ENCODE measurements at places on chromosomes 1 and 21.

DNA sequence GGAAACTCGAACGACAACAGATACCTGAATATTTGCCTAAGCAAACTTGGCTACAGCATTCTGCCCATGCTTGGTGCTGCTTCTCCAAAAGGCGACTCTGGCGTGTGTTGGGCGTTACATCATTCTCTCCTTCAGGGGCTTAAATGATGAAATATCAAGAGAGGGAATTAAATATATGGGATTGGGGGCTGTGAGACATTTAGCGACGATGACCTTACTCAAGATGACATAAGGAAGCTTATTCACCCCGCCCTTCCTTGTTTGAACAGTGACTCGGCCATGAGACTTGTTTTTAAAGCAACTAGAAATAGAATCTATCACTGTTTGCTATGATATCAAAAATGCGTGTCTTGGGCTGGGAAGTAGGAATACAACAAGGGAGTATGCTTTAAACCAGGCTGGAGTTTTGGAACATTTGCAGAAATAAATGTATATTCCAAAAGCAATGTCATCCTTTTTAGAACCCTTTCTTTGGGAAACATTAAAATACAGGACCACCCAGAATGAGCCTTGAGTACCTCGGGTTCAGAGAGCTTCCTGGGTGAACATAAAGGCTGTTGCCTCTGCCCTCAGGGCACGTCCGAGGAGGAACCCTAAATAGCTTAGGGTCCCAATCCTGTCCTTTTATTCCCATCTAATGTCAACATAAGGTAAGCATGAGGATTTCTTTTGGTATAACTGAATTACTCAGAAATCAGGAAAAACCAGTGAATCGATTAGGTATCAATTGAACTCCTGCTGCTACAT lies 123.3 kb upstream of the SLC45A1 start:
- DNase-seq = no peak

GRCh38 chr1:33050221-33051076 lies 13.8 kb upstream of the AK2 start:
- no peak for DNase-seq

GRCh38 chr21:42202321-42202720 lies 16.6 kb upstream of the ABCG1 start:
- DNase-seq = no peak

DNA sequence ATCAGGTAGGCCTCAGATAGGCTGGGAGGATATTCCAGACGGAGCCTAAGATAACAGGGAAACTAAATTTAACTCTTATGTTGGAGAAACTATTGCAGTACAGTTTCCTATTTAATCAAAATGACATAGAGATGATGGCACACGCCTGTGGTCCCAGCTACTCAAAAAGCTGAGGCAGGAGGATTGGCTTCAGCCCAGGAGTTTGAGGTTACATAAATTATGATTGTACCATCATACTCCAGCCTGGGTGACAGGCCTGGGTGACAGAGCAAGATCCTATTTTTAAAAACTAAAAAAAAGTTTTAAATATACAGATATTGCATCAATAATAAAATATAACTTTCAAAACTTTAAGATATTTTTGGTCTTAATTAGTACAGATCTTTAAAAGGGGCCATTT lies 25.2 kb upstream of the TAL1 start:
- DNase-seq = no peak

DNA sequence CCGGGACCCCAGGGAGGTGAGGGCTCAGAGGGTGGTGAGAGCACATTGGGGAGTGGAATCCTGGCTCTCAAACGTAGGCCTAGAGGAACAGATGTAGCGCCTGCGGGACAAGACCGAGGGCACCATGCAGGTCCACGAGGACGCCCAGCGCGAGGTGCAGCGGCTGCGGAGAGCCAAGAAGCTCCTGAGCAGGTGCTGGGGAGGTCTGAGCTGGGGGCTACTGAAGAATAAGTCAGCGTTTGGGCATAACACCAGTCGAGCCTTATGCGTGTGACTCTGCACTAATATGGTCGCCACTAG lies 2.6 kb upstream of the NBPF3 start:
- no peak for DNase-seq

DNA sequence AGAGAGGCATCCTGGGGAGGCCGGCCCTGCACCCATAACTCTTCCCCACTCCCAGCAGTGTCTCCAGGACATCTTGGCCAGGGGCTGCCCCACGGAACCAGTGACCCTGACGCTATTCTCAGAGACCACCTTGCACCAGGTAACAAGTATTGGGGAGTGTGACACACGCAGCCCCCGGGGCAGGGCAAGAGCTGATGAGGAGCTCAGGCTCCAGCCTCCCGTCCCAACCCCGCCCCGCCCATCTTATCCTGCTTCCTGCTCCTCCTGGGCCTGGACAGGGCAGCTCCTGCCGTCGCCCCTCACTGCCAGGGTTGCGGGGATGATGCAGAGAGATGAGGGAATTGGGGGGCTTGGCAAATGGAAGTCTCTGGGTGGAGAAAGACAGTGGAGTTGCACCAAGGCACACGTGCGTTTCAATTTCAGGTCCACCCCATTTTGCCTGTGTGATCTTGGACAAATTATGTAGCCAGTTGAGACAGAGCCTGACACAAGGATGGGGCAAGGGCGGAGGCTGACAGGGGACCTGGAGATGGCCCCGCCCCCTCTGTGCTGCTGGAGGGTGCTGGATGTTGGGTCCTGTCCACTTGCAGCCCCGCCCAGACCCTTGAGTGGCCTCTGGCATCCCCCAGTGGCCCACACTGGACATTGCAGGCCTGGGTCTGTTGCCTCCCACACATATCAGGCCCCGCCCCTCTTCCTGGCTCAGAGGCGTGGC lies 10.7 kb downstream of the CLCNKA start:
- peak; percentile 70 for DNase-seq

- no peak for DNase-seq
Measured at GRCh38 chr1:61641578-61642336, 83.2 kb downstream of the TM2D1 start.

DNA sequence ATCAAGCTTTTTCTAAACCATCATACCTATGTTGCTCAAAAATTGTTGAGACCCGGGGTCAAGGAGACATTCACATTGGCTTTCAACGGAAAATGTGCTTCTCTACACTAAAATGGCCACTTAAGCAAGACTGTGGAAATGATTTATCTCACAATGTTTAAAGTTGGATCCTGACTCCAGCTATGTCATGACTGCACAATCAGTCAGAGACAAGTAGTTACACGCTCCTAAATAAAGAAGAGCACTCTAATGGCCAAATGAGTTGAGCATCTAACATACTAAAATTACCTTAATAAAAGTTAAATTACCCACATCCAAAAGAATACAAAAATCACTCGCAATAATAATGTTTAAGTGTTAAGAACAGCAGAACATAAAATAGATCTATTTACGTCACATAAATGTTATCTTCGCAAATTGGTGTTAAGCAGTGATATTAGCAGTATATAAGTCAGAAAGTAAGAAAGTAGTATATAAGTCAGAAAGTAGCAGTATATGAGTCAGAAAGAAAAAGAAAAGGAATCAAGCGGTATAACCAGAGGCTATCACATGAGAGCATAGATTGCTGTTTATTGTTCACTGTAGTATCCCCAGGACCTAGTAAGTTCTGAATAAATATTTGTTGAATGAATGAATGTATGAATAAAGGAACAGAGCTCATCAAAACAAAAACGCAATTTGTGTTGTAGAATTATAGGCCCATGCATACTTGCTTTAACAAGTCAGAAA lies 28.4 kb downstream of the ZNF281 start:
- no peak for DNase-seq

- DNase-seq = no peak
Measured at GRCh38 chr1:175824079-175824478, 80.7 kb upstream of the TNR start.

DNA sequence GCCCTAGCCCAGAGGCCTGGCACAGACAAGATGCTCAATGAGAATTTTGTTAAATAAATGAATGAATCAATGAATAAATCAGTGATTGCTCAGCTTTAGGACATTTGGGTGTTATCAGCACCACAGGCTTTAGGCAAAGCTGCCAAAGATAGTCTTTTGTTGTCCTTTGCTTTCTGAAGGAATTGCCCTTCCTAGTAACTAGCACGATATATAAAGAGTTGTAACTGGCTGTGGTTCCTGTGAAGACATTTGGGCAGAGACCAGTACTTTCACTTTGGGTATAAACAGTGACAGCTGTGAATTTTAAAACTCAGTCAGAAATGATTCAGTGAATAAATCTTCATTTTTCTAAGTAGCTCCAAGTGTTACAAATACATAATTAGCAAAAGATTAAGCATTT lies 13.3 kb downstream of the RNU5D-1 start:
- DNase-seq = no peak

DNA sequence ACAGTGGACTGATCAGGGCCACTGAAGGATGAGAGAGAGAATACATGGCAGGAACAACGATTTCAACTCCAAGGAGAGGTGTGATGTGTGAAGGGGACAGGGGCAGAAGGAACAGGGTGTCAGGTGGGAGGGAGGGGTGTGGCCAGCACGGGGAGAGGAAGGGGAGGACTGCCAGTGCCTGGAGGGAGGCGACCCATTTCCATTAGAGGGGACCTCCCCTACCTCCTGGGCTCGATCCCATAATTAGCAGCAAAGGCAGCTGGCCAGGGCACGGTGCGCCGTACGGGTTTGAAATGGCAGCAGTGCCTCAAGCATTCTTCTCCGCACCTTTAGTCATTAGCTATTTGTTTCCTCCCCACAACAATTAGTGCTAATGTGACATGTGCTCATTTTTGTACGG lies 22.7 kb downstream of the CRYAA start:
- no peak for DNase-seq

DNA sequence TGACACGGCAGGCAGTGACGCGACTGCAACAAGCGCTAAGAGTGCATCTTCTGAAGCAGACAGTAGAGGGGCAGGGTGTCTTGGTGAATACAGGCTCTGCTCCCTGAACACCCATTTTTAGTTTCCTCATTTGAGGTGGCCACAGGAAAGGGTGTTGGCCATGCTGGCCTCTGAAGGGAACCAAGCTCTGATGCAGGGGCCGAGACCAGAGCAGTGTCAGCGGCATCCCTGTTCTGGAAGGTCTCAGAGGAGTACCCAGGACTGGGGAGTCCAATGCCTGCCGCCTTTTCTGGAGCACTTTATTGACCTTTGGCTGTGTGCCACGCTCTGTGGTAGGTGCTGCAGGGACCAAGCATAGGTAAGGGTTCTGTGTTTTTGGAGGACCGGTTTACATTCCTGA lies 100.4 kb downstream of the KCNJ6 start:
- no peak for DNase-seq

- no peak for DNase-seq
Measured at GRCh38 chr1:63902844-63903589, 129.2 kb downstream of the ROR1 start.

GRCh38 chr1:76820028-76820427 lies 47.3 kb upstream of the ST6GALNAC5 start:
- no peak for DNase-seq

GRCh38 chr1:59150577-59151386 lies 146.1 kb upstream of the FGGY start:
- no peak for DNase-seq

- DNase-seq = no peak
Measured at GRCh38 chr1:6083801-6084446, 38.2 kb downstream of the KCNAB2 start.

DNA sequence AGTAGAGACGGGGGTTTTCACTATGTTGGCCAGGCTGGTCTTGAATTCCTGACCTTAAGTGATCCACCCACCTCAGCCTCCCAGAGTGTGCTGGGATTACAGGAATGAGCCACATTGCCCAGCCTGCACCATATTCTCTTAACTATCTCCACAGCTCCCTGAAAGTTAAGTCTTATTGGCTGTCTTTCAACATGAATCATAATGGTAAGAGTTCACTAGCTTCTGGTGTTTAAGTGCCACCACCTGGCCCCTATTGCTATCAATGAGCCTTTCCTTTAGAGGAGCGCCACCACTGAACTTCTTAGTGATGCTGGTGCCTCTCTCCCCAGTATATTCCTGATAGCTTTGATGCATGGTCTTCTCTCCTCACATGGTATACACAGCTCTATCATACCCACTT lies 15.7 kb downstream of the ZFYVE9 start:
- no peak for DNase-seq

DNA sequence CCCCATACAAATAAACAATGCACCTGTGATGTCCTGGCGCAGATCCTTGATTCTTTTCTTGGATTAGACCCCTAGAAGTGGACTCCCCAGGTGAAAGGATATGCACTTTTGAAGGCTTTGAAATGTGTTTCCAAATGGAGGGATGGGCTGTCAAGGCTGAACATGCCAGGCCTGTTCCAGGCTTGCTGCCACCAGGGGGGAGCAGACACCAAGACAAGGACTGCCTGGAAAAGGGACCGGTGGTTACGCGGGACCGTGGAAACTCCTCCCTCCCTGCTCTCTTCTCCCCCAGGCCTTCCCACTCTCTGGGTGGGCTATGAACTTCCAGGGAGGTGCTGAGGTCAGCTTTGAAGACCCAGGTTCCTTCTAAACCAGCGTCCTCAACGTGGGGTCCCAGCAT lies 12.7 kb downstream of the C1QB start:
- no peak for DNase-seq

- DNase-seq = peak; percentile 72
Measured at GRCh38 chr1:201348211-201348566, 29.3 kb downstream of the TNNT2 start.

GRCh38 chr1:225845571-225846259 lies 35.8 kb downstream of the EPHX1 start:
- DNase-seq = peak; percentile 65

GRCh38 chr1:78607334-78607927 lies 12.8 kb upstream of the IFI44L start:
- no peak for DNase-seq

DNA sequence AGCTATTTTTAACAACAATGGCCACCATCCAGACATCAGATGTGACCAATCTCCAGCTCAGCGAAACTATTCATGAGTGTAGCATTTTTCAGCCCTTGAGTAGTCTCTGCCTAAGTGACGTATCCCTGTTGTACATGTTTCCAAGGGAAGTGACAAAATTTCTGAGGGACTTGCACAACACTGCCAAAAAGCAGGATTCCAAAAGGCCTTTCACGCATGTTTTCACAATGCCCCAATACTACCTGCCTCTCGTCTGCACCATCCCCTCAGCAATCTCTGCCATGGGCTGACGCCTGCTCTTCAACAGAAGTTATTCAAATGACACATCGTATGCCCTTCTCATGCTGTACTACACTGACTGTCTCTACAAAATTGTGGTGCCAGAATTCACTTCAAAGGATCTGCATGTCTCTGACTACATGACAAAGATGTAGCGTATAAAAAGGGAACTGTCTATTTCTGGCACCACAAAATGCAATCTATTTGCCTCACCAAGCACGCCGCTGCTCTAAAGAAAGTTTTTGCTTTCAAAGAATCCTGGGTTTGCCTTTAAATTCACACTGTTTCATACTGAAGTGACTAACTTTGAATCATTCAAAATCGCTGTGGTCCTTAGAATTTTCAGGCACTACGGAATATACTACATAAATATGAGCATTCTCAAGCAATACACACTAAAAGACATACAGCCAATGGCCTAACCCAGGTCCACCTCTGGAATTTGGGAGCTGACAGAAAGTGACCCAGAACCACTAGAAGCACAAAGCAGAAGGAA lies 32.9 kb downstream of the JAK1 start:
- no peak for DNase-seq

- no peak for DNase-seq
Measured at GRCh38 chr1:23594927-23595353, 35.6 kb upstream of the ID3 start.

- peak; percentile 20 for DNase-seq
Measured at GRCh38 chr1:6108937-6109614, 63.4 kb downstream of the KCNAB2 start.

- no peak for DNase-seq
Measured at GRCh38 chr21:14046401-14046800, 164.4 kb downstream of the LIPI start.
